Urinary bladder (tissue), 4 donors: ENCODE measurements at places on chromosomes 11 and 22. TPM values are rescaled to one million over a fixed set of nuclear protein-coding genes. Genes with fewer than 3 reads are reported as not detected.

The SYT8 gene
- total RNA-seq: 3.4 TPM

The TRIM6 gene
- total RNA-seq: 5.5 TPM

The AGBL2 gene
- total RNA-seq: 3.5 TPM

The TSKU gene
- 10.0 TPM for total RNA-seq

The CTNND1 gene
- 176 TPM for total RNA-seq

The INCENP gene
- 11.1 TPM for total RNA-seq

The CHRNA10 gene
- 0.48 TPM for total RNA-seq

The FJX1 gene
- 8.7 TPM for total RNA-seq

The ROBO4 gene
- 19.7 TPM for total RNA-seq
